NCI-H774 (cell line): ENCODE measurements at places on chromosomes 16 and 17.

DNA sequence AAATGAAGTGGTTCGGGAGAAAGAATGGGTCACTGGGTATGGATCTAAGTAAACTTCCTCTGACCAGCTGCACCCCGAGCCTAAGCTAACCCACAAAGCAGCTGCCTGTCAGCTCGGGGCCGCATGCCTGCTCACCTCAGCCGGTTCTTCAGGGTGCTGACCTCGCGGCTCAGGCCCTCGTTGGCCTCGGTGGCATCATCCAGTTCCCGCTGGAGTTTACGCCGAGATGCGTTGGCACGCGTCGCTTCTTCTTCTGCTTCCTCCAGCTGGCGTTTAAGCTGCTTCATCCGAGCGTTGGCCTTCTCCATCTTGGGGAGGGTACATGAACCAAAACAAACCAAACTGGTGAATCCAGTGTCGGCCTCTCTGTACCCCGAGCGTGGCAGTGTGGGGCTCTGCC lies 41.1 kb downstream of the NDEL1 start:
- no peak for DNase-seq

- DNase-seq: no peak
Measured at GRCh38 chr16:3458852-3459361, 15.4 kb downstream of the NAA60 start.

DNA sequence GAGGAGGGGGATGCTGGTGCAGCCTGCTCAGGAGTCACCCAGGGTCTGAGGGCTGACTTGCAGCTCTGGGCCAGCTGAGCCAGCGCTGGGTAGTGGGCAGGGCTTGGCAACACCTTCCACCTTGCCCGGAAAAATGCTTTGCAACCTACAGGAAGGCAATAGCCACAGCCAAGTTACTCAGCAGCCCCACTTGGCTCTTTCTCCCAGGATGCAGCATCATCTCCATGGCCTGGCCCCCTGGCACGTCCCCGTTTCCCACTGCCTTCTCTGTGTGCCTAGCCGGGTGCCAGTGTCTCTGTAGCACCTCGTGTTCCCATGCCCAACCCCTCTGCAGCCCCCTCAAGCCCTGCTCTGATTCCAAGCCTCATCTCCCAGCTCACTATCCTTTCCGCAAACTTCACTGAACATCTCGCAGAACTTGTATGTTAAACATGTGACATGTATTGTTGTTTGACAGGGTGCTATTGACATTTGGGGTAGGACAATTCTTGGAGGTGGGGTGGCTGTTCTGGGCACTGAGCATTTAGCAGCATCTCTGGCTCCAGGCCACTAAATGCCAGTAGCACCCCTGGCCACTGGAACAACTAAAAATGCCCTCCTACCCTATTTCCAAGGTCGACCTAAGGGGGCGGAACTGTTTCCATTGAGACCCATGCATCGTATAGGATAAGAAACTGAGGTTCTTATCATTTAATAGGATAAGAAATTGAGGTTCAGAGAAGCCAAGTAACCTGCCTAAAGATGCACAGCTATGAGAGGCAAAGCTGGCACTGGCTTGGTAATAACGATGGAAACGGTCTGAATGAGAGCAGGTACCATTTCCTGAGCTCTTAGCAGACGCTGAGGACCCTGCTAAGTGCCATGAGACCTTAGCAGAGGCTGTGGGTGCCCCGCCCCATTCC lies 12.2 kb downstream of the DEXI start:
- no peak for DNase-seq

DNA sequence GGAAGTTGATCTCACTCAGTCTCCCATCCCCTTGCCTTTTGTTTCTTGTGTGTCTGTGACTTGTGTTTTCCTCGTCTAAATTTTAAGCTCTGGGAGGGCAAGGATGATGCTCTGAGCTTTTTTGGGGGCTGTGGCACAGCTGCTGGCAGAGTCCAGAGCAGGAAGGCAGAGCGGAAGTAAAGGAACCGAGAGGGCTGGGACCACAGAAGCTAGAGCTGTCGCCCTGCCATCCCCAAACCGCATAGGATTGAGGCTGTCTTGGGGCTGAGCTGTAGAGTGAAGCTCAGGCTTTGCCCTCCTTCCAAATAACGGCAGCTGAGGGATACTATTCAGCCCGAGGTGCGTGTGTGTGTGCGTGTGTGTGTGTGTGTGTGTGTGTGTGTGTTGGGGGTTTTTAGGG lies 3.8 kb upstream of the DNAH2 start:
- no peak for DNase-seq

GRCh38 chr17:37098910-37099664 lies 150.3 kb downstream of the AATF start:
- no peak for DNase-seq

GRCh38 chr17:28756049-28756804 lies 12.4 kb downstream of the TRAF4 start:
- DNase-seq: no peak

- no peak for DNase-seq
Measured at GRCh38 chr16:84967828-84968227, 43.5 kb downstream of the ZDHHC7 start.

GRCh38 chr16:75938818-75939217 lies 212.5 kb upstream of the CPHXL start:
- DNase-seq: no peak

DNA sequence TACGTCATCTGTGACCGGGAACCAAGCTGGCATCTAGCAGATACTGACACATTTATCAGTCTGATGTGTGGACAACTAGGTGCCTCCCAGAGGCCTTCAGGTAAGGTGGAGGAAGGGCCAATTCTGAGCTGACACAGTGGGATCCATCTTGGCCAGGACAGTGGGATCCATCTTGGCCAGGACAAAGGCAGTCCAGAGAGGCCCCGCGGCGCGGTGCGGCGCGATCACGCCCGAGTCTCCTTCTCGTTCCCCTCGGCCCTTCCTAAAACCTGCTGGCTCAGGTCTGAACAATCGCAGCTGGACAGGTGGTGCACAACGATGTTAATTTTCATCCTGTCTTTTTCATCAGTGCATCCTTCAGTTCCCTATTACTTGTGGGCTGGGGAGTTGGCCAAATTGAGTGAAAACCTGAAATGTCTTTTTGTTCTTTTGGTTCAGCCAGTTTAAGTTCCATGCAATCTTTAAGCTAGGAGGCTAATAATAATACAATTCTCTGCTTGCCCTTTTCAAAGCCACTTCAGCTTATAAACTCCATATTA lies 486 bp upstream of the WSB1 start:
- no peak for DNase-seq

DNA sequence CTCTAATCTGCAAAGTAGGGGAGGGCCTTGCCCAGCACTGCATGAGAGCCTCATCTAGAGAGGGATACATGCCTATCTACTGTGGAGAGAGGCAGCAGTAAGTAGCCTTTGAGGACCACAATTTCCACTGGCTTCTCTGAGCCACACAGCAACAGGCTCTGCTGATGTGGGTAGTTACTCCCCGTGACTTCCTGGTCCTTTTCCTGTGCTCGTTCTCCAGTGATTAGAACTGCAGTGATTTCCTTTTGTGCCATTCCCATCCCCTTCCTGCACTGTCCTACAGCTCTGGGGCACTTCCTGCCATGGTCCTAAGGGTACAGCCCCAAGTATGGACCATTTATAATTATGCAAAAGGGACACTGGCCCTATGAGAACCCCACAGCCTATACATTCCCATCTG lies 3.0 kb downstream of the PLSCR3 start:
- no peak for DNase-seq

DNA sequence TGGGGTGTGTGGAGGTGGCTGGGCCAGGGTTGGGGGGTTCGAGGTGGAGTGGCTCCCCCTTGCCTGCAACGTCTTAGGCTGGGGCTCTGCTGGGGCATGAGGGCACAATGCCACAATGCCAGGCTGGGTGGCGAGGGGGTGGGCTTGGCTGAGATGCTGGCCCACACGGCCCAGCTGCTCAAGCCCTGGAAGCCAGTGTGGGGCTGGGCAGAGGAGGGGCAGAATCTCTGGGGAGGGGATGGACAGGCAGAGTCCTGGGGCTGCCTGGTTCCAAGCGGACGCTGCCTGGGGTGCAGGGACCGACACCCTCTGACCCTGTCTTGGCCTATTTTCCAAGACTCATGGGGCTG lies 37.5 kb upstream of the SSTR5 start:
- DNase-seq: no peak

DNA sequence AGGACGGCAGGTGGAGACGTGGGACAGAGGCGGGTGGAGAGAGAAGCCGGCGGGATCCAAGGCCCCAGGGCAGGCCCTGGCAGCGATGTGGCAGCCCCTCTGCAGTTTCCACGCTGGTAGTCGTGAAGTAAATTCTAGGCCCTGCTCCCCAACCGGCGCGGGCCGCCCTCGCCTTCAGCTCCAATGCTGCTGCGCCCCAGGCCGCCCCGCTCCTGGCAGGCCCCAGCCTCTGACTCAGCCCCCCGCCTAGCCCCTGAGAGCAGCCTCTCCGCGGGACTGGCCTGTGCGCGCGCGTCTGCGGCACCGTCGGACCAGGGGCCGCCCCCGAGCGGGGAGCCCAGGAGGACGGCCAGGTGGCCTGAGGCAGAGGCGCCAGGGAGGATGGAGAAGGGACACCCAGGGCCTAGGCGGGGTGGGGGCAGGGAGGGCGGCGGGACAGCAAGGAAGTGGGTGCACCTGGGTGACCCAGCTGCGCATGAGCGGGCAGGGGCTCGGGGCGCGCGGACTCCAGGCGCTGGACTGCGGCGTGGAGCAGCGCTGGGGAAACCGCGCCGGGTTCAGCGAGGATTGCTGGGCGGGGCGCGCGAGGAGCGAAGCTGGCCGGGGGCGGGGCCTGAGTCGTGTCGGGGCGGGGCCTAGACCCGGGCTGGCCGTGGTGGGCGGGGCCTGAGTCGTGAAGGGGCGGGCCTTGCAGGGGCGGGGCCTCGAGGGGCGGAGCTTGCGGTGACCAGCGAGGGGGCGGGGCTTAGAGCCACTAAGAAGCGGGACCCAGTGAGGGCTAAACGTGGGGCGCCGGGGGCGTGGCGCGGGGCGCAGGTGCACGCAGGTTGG lies 29.6 kb downstream of the ZNF778 start:
- DNase-seq: peak; percentile 61

DNA sequence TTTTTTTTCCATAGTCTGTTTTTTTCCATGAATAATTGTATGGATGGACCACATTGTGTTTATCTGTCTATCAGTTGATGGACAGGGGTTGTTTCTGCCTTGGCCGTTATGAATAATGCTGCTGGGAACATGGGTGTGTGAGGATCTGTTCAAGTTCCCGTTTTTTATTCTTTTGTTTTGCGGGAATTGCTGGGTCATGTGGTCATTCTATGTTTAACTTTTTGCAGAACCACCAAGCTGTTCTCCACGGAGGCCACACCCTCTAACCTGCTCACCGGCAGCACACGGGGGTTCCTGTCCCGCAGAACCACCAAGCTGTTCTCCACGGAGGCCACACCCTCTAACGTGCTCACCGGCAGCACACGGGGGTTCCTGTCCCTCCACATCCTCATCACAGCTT lies 5.9 kb upstream of the MSLN start:
- no peak for DNase-seq
